CD4-positive, alpha-beta memory T cell (primary cell): ENCODE measurements at places on chromosomes 3 and 15.

GRCh38 chr3:157755233-157755632, 252.0 kb upstream of the VEPH1 start:
- no peak for DNase-seq

DNA sequence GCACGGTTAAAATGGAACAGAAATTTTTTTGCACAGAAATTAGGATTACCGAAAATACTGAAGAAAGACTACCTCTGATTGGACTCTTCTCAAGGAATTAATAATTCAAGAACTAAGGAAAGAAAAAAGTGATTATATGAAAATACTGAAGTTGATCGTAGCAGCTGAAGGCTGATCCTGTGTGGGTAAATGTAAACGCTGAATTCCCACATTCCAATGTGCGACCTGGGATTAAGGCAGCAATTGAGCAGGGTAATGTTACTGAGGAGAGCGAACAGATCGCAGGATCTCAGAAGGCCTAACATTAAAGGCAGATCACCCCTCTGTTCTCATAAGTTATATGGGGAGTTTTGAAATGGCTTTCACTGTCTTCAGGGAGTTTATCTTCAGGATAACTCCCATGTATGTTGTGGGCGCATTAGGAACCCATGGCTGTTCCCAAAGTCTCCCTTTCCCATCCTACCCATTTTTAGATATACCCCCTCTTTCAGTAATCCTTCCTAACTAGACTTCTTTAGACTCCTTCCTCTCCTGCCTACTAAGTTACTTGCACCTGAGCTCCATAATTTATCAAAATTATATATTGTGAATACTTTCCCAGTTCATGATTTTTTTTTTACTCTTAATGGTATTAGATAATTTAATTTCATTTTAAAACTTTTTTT, 1.0 kb upstream of the UBL7 start:
- no peak for DNase-seq

- peak; percentile 90 for DNase-seq
These were observed 18.9 kb downstream of the CX3CR1 start for GRCh38 chr3:39260957-39261356.

GRCh38 chr15:45795440-45796069, 160.7 kb downstream of the SQOR start:
- no peak for DNase-seq

DNA sequence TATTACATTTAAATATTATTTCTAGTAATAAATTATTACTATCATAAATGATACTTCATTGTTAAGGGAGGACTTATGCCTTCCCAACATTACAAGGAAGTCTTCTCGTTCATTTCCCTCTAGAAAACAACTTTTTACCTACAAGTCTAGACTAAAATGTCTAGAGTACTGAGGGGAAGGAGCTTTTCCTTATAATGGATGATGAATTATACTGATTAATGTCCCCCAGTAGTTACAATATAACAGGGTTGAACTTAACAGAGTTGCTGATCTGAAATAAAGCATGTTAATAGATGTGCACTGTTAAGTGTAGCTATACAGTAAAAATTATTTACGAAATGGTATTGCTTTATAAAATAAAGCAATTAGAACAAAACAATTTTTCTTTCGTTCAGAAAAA, 2.7 kb upstream of the MNS1 start:
- no peak for DNase-seq

GRCh38 chr15:68218331-68218730, 11.2 kb downstream of the CLN6 start:
- DNase-seq = no peak

DNA sequence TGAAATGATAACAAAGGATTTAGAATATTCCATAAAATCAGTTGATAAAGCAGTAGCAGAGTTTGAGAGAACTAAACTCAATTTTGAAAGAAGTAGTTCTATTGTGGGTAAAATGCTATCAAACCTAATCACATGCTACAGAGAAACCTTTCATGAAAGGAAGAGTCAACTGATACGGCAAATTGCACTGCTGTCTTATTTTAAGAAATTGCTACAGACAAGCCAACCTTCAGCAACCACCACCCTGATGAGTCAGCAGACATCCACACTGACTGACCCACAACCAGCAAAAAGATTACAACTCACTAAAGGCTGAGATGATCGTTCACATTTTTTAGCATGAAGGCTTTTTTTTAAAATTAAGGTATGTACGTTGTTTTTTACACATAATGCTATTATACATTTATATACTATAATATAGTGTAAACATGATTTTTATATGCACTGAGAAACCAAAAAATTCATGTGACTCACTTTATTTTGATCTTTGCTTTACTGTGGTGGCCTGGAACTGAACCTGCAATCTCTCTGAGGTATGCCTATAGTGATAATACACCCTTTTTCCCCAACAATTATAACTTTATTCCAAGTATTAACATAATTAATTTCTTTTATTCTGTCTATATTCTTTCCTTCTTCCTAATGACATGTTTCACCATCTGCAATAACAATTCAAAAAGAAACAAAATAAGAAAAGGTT, 109.9 kb downstream of the TBC1D5 start:
- DNase-seq = no peak

GRCh38 chr3:14719006-14719405, 44.1 kb downstream of the C3orf20 start:
- no peak for DNase-seq
